ENCODE measurements at places on chromosomes 1 and 21.

- DNase-seq = peak; percentile 2
Measured at GRCh38 chr1:53586765-53587164, 127.6 kb downstream of the DMRTB1 start.

- DNase-seq = peak; percentile 23
Measured at GRCh38 chr1:193417403-193417802, 231.0 kb upstream of the B3GALT2 start.

DNA sequence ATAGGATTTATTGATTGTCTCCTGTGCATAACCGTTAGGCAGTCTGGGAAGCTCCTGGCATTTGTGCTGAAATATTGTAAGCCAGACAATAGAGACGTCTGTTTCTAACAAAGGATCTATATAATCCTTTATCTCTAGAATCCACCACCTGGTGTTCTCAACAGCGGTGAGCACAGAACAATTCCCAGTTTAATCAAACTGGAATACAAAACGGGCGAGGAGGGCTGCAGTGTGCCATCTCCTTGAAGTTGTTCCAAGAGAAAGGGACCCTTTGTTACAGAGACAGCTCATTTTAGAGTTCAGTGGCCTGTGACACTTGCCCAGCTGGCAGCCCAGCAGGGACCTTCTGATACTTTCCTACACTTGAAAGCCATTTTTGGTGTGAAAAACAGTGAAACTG is 162.8 kb upstream of the IVNS1ABP start:
- DNase-seq = no peak

DNA sequence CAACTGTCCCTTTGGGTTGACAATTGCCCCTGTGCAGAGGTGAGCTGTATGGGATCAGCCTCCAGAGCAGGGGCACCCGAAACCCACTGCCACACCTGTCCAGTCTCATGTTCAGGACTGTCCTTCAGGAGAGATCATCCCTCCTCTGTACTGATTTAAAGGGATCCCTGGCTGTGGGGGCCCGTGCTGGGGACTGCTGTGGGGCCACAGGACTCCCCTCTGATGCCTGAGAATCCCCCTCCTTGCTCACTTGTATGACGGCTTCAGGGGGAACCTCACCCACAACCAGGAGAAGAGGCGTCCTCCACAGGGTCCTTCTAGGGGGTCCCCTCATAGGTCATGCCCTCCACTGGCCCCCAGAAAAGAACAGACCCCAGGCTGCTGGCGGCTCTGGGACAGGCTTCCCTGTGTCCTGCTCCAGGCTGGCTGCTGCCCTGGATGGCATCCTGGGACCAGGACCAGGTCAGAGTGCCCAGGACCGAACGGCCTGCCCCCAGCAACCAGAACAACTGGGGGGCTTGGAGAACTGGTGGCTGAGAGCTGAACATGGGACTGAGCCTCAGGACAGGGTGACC is 77.5 kb upstream of the ACTRT2 start:
- no peak for DNase-seq

DNA sequence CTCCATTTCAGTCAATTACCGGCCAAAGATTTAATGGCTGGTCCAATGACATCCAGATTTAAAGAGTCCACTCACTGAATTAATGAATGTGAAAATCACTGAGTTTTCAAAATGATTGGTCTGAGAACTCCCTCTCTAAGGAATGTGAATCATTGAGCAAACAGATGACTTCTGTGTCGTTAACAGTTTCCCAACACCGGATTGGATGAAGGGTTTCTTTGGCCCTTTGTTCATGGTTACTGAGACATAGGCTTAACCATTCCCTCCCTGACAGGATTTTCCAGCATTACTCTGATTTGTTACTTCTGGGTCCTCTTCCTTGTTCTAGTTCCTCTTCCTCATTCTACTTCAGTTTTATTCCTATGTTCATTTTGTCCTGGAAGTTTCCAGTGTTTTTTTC is 1.5 kb upstream of the CLDN17 start:
- no peak for DNase-seq

GRCh38 chr1:24058671-24059455 is 53.1 kb downstream of the MYOM3 start:
- no peak for DNase-seq

GRCh38 chr1:84758968-84759491 is 68.8 kb upstream of the SSX2IP start:
- DNase-seq = peak; percentile 44

- DNase-seq = peak; percentile 44
Measured at GRCh38 chr1:20058531-20058930, 11.5 kb upstream of the PLA2G5 start.

GRCh38 chr1:10829965-10830515 is 33.6 kb upstream of the CASZ1 start:
- no peak for DNase-seq

DNA sequence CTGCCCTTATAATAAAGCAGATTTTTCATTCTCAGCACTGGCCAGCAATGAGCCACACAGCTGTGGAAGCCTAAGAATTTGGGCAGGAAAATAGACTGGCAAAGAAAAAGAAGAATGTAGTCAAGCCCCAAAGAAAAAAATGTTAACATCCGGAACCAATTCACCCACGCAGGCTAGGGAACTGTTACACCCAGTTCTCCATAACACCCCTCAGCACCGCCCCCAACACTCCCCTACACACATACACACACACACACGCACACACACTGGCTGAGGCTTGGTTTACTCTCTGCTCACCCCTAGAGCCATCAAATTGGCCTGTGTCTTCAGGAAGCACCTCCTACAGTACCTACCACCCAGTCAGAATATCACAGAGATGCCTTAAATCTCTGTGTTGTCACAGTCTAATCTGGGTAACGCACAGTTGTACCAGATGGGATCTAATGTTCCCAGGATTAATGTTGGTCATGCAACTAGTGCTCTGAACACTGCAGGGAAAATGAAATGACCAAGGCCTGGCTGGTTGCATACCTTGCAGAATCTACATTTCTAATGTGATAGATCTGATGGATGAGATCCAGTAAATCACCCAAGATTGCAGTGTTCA is 14.5 kb downstream of the TBX15 start:
- no peak for DNase-seq

DNA sequence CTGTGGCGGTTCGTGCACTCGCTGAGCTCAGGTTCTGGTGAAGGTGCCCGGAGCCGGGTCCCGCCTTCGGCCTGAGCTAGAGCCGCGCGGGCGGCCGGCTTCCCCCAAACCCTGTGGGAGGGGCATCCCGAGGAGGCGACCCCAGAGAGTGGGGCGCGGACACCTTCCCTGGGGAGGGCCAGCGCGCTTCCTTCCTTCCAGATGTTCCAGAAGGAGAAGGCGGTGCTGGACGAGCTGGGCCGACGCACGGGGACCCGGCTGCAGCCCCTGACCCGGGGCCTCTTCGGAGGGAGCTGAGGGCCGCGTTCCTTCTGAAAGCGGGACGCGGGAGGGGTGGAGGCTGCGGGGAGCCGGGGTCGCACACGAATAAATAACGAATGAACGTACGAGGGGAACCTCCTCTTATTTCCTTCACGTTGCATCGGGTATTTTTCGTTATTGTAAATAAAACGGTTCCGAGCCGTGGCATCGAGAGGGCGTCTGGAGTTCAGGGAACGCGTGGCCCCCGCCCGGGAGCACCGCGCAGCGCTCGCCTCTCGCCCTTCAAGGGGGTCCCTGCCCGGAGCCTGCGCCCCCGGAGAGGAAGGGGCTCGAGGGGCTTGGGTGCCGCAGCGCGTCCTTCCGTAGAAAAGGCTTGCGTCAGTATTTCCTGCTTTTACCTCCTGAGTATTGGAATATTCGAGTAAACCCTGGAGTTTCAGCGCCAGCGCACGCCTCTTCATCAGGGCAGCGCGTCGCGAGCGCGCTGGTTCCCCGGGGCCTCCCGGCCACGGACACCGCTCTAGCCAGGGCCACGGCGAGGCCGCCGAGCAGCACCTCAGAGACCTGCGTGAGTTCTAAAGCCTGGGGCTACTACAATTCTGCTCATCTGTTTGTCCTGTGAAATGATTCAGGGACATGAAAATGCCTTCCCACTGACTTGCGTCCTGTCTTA is 11.5 kb downstream of the YBEY start:
- DNase-seq = peak; percentile 42

DNA sequence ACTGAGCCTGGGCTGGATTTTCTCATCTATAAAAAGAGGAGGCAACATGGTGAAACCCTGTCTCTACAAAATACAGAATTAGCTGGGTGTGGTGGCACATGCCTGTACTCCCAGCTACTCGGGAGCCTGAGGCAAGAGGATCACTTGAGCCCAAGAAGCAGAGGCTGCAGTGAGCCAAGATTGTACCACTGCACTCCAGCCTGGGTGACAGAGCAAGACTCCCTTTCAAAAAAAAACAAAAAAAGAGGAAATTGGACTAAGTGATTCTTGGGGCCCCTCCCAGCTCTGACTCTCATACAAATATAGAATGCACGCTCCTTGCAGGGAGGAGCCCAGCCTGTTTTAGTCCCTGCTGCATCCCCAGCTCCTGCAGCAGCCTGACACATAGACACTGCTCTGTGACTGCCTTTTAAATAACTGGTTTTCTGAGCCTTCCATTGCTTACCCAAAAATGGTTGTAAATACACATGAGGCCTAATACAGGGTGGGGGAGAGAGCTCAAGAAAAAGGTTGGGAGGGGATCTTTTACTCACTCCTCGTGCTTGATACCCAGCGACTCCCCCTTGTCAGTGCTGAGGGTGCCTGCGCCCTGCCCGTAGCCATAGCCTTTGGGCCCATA is 17.2 kb downstream of the CSRP1 start:
- no peak for DNase-seq

DNA sequence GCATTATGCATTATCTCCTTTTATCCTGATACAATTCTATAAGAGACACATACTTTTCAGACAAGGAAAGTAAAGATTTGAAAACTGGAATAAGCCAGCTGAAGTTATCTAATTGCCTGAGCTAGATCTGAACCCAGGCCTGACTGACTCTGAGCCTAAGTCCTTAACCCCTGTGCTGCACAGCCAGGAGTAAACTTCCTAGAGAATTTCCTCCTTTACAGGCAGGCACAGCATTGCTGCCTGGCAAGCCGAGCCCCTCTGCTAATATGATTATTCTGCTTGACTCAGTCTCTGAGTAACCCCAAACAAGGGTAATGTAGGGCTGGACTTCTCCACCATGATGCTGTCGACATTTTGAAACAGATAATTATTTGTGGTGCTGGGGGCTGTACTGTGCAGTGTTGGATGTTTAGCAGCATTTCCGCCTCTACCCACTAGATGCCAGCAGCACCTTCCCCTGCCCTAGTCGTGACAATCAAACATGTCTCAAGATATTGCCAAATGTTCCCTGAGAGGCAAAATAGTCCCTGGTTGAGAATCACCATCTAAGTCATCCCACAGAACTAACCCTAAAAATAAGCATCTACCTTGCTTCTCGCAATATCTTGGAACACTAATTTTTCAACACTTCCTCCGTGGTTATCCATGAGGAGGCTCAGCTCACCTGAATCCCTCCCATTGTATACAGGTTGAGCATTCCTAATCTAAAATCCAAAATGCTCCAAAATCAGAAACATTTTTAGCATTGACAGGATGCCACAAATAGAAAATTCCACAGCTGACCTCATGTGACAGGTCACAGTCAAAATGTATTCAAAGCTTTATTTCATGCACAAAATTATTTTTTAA is 18.5 kb downstream of the CAMK1G start:
- peak; percentile 53 for DNase-seq

GRCh38 chr21:34612056-34612455 is 2.9 kb downstream of the RCAN1 start:
- DNase-seq = no peak

GRCh38 chr21:35138665-35139381 is 89.7 kb upstream of the RUNX1 start:
- DNase-seq = peak; percentile 79

DNA sequence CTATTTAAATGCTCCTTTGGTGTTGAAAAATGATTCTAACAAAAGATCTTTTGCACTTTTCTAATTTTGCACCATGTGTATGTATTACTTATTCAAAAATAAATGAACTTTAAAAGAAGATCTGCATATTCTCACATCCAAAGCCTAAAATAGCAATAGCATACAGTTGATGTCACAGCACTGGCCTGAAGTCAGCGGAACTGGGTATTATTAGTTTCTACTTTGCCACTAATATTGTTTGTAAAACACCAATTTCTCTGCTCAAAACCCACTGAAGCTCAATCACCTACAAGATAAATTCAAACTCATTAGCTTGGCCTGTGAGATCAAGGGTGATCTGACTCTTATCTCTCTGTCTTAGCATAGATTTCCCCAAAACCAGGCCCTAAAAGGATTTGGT is 34.5 kb upstream of the BCAR3 start:
- no peak for DNase-seq

GRCh38 chr1:112674986-112675727 is 698 bp downstream of the MOV10 start:
- peak; percentile 70 for DNase-seq

- no peak for DNase-seq
Measured at GRCh38 chr1:114025609-114026401, 46.5 kb downstream of the OLFML3 start.

- no peak for DNase-seq
Measured at GRCh38 chr21:26570203-26570602, 2.9 kb downstream of the CYYR1 start.

- DNase-seq = peak; percentile 75
Measured at GRCh38 chr1:226677027-226678020, 61.8 kb downstream of the ITPKB start.

DNA sequence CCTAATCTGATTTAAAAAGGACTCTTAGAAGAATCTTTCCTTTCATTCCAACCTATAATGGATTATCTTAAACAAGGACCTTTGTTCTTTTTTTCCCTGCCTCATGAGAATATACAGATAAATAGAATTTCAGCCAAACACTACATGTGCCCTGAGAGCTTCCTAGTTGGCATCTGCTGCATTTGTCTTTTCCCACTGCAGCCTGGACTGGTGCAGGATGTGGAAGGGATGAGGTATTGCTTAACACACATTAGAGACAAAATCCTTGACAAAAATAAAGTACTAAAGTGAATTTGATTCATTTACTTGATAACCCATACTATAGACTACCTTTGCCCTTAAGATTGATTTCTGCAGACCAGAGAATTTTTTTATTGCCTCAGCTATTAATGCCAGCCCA is 59.5 kb downstream of the PALMD start:
- DNase-seq = no peak

- no peak for DNase-seq
Measured at GRCh38 chr1:5110508-5110907, 456.1 kb downstream of the AJAP1 start.

GRCh38 chr1:151888972-151889570 is 20.2 kb downstream of the THEM4 start:
- no peak for DNase-seq

DNA sequence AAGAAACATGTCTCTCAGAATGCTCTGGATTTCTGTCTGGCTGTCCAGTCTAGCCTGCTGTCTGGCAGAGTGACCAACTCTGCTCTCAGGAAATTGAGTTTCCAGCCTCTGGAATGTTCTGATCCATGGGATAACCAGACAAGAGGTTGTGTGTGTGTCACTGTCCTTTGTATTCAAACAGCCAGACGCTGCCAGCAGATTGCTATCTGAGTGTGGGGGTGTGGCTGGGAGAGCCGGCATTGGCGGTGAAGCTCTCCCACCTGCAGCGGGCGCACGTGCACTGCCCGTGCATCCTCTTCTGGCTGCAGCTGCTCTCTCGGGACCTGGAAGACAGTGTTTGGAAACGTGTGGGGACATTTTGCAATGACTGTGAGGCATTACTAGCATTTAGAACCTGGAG is 26.1 kb downstream of the PKP1 start:
- DNase-seq = no peak
